ENCODE measurements at places on chromosomes 1 and 21.
A peak's percentile ranks its signal among the peaks of the same experiment; 100 is the strongest.

GRCh38 chr1:208054911-208055379, 144.0 kb upstream of the CD34 start:
- DNase-seq, result no peak

GRCh38 chr1:25046194-25046532, 116.1 kb upstream of the RUNX3 start:
- no peak for DNase-seq

DNA sequence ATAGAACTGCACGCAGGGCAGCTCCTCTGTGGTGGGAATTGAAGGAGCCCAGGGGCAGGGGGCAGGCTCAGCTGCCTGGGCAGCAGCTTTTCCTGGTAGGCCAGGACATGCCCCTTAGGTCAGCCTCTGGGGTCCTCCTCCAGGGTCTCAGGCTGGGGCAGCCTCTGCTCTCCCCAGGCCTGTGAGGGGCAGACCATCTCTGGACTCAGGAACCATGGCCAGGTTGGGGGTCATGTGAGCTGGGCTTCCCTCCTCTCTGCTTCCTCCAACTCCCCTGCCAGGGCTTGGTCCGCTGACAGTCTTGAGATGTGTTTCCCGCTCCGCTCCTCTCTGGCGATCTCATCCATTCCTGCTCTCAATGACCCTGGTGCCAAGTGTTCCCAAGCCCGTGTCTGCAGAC, 5.7 kb downstream of the C1orf210 start:
- no peak for DNase-seq

- no peak for DNase-seq
Measured at GRCh38 chr1:94798462-94798861, 21.7 kb upstream of the SLC44A3 start.

DNA sequence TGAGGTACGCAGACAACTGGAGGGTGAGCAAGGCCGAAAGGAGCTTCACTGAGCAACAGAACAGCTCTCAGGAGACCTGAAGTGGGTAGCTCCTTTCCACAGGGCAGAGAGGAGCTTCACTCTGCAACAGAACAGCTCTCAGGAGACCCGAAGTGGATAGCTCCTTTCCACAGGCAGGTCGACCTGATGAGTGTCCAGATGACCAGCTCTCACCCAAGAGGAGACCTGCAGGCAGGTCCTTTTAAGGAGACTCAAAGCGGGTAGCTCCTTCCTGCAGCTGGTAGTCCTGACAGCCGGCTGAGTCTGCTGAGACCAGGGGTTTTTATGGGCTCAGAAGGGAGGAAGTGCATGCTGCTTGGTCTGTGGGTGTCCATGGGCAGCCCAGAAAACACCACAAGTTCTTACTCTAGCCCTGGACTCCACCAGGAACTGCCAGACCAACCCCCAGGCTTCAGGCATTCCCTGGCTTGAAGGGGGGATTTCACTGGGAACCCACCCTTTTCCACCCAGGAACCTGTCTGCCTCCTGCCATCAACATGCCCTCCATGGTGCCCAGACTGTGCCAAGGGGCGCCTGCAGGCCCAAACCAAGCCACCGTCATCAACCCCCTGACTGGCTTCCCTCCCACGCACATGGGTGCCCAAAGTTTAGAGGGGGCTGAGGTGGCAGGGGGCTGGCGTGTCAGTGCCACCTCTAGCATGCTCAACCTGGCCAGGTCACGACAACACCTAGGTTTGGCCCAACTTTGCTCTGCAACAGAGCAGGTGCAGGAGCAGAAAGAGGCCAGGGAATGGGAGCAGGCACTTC, 43.6 kb downstream of the ZBTB8OS start:
- no peak for DNase-seq

- no peak for DNase-seq
Measured at GRCh38 chr1:231354330-231355020, 16.4 kb downstream of the SPRTN start.

DNA sequence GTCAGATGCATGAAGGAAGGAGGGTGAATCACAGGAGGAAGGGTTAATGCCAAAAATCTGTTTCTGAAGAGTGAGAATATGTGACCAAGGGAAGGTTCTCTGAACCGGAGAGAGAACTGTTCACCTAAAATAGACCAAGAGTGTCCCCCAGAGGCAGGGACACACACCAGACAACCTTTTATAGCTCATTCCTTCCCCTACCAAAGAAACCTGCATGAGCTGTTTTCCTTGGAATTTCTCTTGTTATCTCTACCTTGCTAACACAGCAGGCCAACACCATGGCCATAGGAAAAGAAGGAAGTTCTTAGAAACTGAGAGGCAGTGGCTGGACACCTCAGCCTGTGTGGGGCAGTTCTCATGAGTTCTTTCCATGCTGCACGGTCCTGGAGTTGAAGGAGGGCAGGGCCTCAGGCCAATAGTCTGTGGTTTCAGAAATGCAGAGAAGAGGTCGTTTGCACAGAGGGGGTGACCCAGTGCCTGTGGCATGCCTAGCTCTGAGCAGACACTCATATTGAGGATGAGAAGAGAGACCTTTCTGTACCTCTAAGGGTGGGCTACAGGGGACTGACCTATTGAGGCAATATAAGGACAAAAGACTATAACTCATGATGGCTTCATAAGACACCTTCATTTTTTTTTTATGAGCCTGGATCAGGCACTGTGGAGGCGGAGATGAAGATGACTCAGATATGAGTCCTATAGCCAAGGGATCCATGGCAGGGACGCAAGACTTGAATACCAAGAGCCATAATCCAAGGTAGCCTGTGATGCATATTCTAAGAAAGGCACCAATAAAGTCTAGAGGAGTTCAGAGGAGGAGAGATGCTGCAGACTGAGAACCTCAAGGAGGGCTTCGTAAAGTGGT, 39.4 kb downstream of the IGFN1 start:
- DNase-seq, result no peak

DNA sequence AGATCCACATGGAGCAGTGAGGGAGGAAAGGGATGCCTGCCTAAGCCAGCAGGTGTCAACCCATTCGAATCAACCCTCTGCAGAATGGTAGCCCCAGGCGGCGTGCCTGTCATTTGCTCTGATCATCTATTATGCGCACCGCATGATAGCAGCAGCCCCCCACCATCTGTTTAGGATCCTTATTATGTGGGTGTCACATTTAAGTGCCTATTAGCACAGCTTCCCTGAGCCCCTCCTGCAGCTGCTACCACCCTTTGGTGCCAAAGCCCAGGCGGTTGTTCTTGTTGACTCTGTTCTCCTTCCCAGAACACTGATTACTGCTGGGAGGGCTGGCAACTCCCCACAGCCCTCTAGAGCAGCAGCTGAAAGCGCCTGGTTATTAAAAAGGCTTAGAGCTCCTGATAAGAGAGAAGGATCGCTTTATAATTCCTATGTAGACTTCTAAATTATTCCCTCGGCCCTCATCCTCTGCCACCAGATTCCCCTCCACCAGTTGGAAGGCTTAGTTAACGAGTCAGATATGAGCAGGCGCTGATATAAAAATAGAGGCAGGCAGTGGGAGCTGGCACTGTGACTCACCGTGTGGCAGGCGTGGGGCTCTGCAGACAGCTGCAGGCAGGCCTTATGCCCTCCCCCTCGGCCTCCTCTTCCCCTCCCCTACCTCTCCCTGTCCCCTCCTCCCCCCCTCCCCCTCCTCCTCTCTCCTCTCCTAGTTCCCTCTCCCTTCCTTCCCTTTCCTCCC, 23.0 kb downstream of the ACTA1 start:
- DNase-seq, result peak; percentile 58

DNA sequence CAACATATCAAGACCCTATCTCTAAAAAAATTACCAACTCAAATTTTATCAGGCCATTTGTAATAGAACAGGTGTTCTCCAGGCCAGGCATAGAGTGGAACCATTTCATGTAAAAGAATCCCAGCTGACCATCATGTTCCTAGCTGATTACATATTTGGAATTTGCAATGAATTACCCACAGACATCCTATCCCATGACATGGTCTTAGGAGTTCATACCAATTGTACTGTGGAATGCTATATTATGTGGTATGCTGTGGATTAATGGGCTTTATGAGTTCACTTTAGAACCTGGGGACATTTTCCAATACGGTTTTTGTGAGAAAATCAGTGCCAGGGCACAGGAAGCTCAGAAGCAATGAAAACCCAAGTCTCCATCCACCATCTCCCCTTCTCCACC, 110.3 kb downstream of the ZNF281 start:
- DNase-seq, result no peak

- DNase-seq, result no peak
Measured at GRCh38 chr1:113928187-113928930, 765 bp upstream of the HIPK1 start.

- no peak for DNase-seq
Measured at GRCh38 chr1:18348354-18348753, 132.4 kb upstream of the KLHDC7A start.

DNA sequence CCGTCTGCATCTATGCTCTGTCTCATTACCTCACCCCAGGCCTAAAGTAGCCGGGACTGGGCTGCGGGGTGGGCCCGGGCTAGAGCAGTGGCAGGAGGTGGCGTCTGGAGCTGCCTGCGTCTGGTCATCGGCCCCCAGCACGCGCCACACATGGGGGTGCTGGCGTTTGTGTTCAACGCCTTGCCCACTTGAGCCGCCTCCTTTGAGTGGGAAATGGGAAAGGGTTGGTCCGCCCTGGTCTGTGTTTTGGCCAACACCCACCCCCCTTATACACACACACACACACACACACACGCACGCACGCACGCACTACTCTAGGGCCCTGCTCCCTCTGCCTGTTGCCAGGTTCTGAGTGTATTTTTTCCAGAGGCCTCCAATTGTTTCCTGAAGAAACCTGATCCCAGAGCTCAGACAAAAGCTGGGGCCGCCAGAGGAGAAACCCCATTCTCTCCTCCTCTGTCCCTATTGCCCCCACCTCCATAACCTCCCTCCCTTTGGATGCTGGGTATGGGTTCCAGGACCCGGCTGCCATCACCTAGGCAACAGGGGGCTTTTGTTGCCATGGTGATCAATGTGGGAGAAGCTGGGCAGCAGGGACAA, 10.1 kb downstream of the VANGL2 start:
- DNase-seq, result peak; percentile 76

- no peak for DNase-seq
Measured at GRCh38 chr1:12149791-12150175, 17.0 kb upstream of the TNFRSF1B start.

- DNase-seq, result peak; percentile 75
Measured at GRCh38 chr1:43763497-43763973, 56.2 kb downstream of the ST3GAL3 start.

DNA sequence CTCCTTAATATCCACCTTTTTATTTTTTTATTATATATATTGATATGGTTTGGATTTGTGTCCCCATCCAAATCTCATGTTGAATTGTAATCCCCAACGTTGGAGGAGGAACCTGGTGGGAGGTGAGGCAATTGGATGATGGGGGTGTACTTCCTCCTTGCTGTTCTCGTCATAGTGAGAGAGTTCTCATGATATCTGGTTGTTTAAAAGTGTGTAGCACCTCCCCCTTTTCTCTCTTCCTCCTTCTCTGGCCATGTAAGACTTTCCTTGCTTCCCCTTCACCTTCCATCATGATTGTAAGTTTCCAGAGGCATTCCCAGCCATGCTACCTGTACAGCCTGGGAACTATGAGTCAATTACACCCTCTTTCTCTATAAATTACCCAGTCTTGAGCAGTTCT, 22.7 kb upstream of the CCSAP start:
- no peak for DNase-seq

- DNase-seq, result no peak
Measured at GRCh38 chr1:160858097-160858496, 4.6 kb downstream of the CD244 start.

- no peak for DNase-seq
Measured at GRCh38 chr1:40204856-40205255, 42.9 kb upstream of the TMCO2 start.

- no peak for DNase-seq
Measured at GRCh38 chr1:50930965-50931737, 28.9 kb downstream of the FAF1 start.

GRCh38 chr1:109882288-109883245, 28.1 kb upstream of the CSF1 start:
- no peak for DNase-seq

- DNase-seq, result no peak
Measured at GRCh38 chr21:45538381-45539045, 3.7 kb downstream of the SLC19A1 start.

- DNase-seq, result peak; percentile 54
Measured at GRCh38 chr1:180898441-180899219, 14.1 kb upstream of the KIAA1614 start.

DNA sequence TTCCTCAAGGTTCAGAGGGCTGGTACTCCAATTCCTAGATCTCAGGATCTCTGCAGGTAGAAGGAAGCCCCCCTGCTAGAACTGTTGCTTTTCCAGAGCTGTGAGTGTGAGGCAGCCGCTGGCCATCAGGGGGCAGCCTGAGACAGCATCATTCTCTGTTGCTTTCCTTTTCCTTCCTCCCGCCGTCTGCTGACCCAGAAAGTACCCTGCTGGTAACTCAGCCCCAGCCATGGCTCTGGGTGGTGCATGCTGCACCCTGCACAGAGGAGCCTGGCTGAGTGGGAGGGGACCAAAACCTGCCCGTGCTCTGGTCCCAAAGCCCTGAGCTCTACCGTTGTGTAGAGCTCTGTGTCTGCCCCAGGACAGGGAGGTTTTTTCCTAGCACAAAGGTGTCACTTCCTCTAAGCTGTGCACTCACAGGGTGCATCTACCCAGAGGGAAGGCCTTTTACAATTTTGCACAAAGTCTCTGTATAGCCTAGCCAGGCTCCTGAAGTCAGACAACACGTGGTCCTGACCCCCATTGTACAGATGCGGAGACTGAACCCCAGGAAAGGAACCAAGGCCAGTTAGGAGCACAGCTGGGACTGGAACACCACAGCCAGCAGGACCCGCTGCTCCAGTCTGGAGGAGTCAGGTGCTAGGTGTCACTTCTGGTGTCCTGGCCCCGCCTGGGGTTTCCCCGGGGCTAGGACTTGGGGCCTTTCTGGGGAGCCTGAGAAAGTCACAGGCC, 5.6 kb upstream of the FAM131C start:
- peak; percentile 78 for DNase-seq

- no peak for DNase-seq
Measured at GRCh38 chr21:34956416-34957316, 92.4 kb downstream of the RUNX1 start.

DNA sequence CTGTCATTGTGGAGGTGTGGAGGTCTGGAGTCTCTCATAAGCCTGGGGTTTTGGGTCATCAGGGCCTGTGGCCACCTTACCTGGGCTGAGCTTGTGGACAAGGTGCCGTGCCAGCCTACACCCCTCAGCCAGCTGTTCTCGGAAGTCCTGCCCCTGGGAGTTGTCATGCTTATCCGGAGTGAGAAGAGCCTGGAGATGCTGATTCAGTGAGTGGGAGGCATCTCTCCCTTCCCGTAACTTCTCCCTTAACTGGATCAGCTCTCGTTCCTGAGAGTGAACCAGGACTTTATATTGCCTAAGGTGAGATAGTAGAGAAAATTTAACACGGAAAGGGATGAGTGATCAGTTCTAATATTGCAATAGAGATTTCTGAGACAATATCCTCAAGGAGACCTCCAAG, 30.0 kb upstream of the REG4 start:
- no peak for DNase-seq

- DNase-seq, result peak; percentile 37
Measured at GRCh38 chr1:161037661-161038522, 872 bp downstream of the TSTD1 start.

All from iPS-NIHi11 (cell line).